HCEC 1CT (cell line): ENCODE measurements at places on chromosomes 12 and 14.

GRCh38 chr14:98189062-98189461, 1082.9 kb downstream of the BCL11B start:
- DNase-seq, result no peak

DNA sequence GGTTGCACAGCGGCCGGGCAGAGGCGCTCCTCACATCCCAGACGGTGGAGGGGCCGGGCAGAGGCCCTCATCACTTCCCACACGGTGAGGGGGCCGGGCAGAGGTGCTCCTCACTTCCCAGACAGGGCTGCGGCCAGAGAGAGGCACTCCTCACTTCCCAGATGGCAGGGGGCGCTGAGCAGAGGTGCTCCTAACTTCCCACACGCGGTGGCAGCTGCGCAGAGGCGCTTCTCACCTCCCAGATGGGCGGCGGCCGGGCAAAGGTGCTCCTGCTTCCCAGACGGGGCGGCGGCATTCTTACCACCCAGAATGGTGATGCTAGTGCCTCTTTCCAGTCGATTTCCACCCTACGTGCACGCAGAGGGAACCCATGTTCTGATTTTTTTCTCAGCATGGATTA, 304.4 kb downstream of the RGS6 start:
- DNase-seq, result no peak

DNA sequence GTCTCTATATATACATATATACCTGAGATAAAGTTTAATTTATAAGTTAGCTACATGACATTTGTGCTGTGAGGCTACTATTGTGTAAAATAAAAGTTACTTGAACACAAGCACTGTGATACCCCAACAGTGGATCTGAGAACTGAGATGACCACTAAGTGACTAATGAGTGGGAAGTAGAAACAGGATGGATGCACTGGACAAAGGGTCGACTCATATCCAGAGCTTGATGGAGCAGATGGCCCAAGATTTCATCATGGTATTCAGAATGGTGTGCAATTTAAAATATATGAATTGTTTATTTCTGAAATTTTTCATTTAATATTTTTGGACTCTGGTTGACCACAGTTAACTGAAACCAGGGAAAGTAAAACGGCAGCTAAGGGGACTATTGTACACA, 908.6 kb upstream of the MDGA2 start:
- no peak for DNase-seq

DNA sequence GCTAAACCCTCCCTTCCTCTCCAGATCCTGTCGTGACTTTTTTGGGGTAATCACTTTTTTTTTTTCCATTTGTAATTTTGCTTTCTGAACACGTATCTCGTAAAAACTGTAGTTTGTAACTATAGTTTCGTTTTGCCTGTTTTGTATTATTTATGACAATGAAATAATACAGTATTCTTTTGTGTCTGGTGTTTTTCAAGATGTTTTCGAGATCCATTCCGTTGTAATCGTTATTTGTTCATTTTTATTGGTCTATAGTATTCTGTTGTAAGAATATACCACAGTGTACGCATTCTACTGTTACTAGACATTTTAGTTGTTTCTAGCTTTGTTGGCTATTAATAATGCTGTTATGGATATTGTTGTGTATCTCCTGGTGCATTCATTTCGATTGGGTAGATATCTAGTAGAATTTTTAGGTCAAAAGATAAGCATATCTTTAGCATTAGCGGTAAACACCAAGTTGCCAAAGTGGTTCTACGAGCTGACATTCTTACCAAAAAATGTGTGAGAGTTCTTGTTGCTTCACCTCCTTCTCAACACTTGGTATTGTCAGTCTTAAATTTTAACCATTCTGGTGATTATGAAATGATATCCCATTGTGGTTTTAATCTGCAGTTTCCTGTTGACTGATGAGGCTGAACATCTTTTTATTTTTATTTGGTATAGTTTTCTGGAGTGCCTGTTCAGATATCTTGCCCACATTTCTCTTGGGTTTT, 92.3 kb upstream of the EVL start:
- DNase-seq, result no peak

DNA sequence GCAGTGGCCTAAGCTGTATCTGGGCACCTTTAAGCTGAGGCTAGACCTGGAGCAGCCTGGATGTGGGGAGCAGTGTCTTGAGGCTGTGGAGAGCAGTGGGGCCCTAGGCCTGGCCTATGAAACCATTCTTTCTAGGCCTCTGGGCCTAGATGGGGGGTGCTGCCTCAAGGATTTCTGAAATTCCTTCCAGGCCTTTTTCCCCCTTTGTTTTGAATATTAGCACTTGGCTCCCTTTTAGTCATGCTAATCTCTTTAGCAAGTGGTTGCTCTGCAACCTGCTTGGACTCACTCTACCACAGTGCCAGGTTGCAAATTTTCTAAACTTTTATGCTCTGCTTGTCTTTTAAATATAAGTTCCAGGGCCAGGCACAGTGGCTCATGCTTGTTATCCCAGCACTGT, 41.6 kb upstream of the RFX4 start:
- DNase-seq, result no peak

DNA sequence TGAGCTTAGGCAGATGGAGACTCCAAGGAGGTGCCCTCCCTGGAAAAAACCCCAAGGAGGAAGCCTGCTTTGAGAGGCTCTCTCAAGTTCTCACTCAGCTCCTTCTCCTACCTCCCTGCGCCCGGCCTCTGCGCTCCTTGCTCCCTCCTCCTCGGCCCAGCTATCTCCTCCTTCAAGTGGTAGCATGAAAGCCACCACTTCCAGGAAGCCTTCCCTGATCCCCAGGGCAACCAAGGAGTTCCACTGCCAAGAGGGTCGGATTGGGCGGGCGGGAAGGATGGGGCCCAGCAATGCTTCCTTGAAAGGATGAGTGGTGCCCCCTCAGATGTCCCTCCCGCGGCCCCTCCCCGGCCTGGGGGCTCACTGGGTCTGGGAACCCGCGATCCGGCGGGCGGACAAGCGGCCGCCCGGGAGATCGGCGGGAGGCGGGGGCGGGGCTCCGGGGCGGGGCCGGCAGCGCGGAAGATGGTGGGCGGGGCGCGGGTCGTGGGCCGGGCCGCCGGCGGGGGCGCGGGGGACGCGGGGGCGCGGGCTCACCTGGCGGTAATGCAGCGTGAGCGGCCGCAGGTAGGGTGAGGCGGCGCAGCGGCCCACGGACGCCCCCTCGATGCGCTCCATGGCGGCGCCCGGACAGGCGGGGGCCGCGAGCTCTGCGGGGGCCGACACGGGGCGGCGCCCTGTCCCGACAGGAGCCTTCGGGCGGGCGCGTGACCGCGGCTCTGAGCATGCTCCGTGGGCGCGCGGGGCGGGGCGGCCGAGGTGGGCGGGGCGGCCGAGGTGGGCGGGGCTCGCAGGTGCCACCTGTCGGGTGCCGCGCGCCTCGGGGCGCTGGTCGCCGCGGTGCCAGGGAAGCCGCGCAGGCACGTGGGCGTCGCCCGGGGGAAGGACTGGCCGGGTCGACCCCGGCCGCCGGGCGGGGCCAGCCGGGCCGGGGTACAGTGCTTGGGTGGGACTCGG, at the start of gene NUDT14:
NUDT14 (minus strand) TSS at position 721 of the 957 bp plus-strand sequence; CDS start at position 618, 103 bp downstream.
- DNase-seq, result peak; percentile 34

GRCh38 chr12:111429828-111430432, 24.2 kb downstream of the SH2B3 start:
- DNase-seq, result no peak

GRCh38 chr12:131038961-131039950, 85.5 kb downstream of the ADGRD1 start:
- no peak for DNase-seq

DNA sequence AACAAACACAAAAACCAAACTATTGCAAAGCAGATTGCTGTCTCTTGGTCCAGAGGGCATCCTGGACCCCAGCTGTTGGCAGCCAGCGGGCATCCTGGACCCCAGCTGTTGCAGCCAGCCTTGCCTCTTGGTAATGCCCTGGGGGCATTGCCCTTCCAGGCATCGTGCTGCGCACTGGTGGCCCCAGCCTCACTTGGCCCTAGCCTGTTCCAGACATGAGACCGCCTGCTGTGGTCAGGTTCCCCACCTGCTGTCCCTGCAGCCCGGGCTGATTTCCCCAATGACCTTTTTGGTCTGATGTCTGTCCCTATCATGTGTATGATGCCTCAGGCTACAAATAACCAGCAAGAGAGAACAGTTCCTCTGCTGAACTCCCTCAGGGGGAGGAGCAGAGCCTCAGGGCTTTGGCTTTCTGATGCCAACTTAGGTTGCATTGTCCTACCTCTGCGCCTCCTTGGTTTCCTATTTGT, 20.8 kb downstream of the MLXIP start:
- no peak for DNase-seq

DNA sequence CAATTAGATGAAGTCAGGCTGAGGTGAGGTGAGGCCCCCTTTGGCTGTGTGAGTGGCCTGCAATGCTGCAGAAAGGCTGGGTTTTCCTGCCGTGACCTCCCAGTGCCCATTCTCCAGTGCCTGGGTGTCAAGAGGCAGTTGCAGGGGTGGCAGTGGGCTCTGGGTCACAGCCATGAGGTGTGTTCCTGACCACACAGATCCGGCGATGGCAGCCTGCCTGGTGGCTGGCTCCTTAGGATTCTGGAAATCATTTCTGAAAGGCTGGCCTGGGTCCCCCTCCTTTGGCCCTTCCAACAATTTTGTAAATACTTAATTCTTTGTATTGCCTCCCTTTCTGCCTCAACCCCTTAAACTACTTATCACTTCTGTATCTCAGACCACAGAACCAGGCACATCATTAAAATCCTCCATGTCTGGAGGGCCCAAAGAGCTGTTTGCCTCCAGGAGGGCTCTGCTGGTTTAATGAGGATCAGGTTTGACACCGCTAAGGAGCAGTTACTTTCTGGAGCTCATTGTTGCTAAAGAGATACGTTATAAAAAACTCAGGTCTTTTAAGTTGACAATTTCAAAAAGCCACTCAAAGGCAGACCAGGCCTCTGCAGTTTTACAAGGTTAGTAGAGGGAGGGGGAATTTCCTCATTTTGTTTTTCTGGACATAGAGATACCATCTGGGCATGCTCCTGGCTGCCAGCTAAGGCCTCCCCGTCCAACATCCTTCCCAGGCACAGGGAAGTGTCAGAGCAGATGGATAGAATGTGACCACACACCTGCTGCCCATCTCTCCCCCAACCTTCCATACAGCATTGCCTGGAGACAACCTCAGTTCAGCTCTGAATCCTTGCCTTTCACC, 204.4 kb downstream of the FOXN3 start:
- DNase-seq, result no peak

DNA sequence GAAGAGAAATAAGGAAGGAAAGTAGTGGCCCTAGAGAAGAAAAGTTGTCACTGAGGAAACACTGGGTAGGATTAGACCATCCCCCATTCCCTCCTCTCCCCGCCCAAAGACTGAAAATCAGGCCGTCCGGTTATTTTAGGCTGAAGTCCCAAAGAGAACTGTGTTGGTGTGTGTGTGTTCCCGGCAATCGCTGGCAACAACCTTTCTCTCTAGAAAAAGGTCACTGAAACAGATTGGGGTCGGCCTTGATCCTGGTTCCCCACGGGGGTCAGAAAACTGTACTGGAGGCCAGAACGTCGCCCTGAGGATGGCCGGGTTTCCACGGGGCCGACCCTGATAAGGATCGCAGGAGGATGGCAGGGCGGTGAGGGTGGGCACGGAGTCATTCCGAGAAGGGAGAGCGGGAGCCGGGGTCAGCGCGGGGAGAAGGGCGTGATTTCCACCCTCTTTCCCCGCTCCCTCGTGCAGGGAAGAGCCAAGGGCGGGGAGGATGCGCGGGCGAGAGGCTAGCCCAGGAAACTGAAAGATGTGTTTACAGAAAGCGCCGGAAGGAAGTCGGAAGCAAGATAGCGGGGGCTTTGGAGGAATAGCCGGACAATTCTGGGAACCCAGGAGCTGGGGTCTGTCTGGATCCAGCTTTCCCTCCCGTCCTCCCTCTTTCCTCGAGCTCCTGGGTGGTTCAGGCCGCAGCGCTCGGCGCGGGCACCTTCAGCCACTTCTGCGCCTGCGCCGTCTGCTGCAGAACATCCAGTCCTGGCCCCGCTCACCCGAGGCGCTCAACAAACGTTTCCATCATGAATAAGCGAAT, 25.3 kb upstream of the SPTLC2 start:
- no peak for DNase-seq

DNA sequence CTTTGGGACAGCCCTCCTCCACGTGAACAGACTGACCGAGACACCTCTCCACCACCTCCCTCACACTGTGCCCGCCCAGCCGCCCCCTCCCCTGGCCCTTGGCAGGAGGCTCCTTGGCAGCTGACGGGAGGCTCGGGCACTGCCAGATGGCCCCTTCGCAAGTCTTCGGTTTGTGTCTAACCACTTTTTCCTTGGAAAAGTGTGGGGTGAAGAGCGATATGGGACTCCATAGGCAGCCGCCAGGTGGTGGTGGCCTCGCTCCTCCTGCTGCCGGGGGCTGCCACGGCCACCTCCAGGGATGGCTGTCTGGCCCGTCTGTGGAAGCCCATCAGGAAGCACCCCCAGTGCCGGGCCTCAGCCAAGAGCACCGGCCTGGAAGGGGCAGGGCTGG, 58.7 kb downstream of the LRCOL1 start:
- DNase-seq, result no peak

DNA sequence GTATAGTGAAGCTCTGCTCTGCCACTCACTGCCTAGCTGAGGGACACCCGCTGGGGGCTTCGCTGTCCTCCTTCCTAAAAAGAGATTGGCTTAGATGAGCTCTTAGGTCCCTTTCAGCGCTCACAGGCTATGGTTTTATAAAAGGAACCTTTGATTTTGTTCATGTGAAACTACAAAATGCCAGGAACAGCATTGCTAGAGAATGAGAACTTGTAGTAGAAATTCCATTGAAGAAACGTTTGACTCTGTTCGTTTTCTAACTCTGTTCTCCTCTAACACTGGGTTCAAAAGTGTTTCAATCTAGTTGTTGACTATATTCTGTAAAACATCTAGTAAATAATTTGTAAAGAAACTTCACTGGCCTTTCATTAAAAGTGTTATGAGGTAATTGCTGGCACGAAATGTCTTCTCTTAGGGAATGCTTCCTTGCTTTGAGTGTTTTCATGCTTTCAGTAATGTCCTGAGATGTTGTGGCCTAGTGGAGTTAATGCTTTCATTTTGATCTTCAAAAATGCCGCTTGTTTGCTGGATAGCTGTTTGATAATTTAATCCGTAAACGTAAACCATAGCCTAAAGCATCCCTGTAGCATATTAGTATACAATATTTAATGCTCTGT, 1.6 kb downstream of the MARK3 start:
- DNase-seq, result no peak

GRCh38 chr14:103427485-103428443, 42.5 kb downstream of the MARK3 start:
- DNase-seq, result peak; percentile 73

DNA sequence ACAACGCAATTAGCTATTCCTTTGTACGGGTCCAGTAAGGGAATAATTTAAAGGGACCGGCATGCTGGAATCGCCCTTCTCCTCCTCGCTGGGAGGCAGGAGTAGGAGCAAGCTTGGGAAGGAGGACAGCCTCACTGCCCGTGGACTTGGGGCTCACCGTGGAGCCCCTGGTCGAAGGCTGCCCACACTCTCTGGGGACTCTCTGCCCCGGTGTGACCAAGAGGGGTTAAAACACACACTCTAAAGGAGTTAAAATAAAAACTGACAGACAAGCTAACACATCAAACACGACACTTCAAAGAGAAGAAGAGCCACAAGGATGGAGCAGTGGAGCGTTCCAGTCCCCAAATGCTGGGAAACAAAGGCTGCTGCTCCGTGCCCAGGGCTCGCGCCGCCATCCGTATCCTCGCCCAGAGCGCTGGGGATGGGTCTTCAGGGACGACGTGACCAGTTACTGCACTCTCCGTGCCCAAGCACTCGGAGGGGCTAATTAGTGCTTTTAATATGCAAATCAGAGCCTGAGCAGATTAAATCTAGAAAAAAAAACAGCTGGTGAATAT, 123.3 kb downstream of the PAPOLA start:
- DNase-seq, result no peak

- DNase-seq, result peak; percentile 84
Measured at GRCh38 chr12:42756841-42757623, 167.5 kb upstream of the PRICKLE1 start.
